ENCODE measurements at places on chromosomes 16 and 17. TPM values are rescaled to one million over a fixed set of nuclear protein-coding genes. Genes with fewer than 3 reads are reported as not detected.

Gene STX1B
- total RNA-seq = 2.5 TPM

Gene CNTROB
- total RNA-seq = 33.1 TPM

Gene C16orf96
- not detected for total RNA-seq

Gene AKTIP
- total RNA-seq = 4.8 TPM

Gene CARD14
- not detected for total RNA-seq

Gene GAS2L2
- total RNA-seq = not detected

Gene TLCD2
- 0.78 TPM for total RNA-seq

Gene HSDL1
- 26.4 TPM for total RNA-seq

Gene DRG2
- 37.9 TPM for total RNA-seq

Gene KRT32
- not detected for total RNA-seq

Gene PRSS33
- not detected for total RNA-seq

- no peak for DNase-seq
Measured at GRCh38 chr17:79622122-79622601, 11.3 kb upstream of the RBFOX3 start.

GRCh38 chr17:57286399-57287105 is 30.2 kb downstream of the MSI2 start:
- no peak for DNase-seq

GRCh38 chr17:36611345-36612072 is 10.1 kb downstream of the MRM1 start:
- DNase-seq = peak; percentile 87

DNA sequence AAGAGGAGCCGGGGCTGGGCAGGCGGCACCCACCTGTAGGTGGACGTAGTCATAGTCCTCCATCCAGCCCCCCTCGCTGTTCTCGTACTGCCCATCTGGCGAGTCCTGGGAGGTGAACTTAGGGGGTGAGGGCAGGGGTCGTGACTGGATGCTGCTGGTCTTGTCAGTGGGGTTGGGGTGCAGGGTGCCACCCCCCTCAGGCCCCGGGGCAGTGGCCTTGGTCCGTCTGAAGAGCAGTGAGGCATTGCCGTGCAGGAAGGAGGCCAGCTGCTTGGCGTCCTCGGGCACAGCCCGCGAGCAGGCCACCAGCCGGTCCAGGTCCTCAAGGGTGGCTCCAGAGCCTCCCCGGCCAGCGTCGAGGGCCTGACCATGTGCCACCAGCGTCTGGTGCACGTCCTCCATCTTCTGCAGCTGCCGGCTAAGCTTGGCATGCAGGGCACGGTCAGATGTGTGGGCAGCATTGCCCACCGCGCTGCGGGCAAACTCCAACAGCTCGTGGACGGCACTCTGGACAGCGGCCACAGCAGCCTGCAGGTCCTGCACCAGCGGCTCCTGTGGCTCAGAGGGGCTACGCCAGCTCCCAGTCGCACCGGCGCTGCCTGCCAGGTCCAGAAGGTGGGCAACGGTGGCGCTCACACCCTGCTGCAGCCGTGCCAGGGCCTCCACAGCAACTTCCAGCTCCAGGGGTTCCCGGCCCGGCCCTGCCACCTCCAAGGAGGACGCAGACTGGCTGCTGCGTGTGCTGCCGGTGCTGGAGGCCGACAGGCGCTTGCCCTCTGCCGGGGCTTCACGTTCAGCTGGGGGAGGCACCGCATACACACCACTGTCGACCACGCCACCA is 16.3 kb downstream of the CTRB1 start:
- DNase-seq = no peak

- DNase-seq = no peak
Measured at GRCh38 chr17:81348097-81349055, 46.9 kb upstream of the BAHCC1 start.

DNA sequence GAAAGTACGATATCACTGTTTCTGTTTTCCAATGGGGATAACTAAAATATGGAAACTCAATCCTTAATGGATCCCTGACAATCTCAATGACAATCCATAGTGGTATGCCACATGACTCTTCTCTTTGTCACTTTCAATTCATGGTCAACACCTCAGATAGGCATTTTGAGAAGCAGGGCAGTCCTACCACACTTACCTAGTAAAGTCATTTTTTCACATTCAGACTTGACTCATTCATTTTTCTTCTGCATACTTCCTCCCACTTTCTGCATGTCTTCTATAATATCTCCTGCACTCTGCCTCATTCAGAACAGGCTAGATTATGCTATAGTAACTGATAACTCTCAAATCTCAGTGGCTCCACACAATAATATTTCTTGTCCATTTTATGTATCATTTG is 117.5 kb downstream of the FTO start:
- no peak for DNase-seq

DNA sequence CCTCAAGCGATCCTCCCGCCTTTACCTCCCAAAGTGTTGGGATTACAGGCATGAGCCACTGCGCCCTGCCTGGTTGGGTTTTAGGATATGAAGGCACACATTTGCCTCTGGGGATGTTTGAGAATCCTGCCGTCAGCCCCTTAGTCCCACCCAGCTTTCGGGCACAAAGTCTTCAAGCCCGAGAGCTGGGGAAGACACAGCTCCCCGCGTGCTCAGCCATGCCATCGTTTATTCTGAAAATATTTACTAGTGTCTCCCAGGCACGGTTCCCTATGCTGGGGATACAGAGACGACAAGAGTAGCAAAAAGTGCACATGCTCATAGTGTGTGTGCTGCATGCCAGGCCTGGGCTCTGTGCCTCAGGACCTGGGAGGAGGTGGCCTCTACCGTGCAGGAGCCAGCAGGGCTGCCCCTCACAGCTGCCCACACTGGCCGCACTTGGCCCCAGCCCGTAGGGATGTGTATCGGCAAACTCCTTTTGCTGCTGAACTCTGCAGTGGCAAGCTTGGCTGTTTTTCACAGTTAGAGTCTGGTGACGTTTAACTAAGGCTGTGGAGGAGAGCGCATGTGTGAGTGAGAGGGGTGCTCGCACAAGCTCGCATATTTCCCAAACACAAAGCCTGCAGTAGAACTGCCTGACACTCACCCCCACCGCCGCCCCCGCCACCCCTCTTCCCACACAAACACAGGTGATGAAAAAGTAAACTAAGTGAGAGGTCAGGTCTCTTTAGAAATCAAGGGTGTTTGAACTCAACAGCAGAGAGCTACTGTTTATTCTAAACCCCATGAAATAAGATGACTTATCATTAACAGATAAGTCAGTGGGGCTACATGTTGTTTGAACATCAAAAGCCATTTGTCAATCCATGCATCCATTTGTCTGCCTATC is 266.4 kb downstream of the MRTFB start:
- no peak for DNase-seq

- peak; percentile 45 for DNase-seq
Measured at GRCh38 chr17:17606416-17607000, 15.0 kb upstream of the PEMT start.

- no peak for DNase-seq
Measured at GRCh38 chr16:21267298-21267697, 10.8 kb downstream of the CRYM start.

- no peak for DNase-seq
Measured at GRCh38 chr17:73943416-73944110, 259.9 kb upstream of the RPL38 start.

DNA sequence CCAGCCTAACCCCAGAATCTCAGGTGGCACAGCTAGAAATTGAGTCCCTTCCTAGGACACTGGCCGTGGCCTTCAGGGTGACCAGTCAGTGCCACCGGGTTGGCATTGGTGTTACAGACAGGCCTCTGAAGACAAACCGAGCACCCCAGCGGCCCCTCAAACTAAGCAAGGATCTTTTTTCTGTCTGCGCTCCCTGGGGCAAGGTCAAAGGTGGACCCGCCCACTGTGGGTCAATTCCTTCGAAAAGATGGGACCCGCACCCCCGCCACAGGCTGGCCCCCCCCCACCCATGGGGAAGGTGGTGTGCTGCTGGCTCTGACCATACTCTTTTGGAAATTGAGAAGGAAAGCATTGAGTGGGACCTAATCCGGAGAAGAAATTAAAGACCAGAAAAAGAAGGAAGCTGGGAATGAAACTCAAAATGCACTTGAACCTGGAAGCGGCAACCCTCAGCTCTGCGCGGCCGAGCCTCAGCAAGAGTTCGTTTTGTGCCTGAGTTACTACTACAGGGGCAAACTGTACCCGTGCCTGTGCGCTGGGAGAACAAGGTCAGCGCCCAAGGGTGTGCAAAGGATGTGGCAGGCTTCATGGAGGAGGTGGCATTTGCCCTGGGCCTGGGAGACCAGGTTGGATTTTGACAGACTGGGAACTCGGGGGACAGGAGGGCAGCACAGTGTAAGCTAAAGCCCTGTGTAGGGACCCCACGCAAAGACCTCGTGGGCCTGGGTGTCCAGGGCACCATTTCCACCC is 20.4 kb downstream of the TMC6 start:
- DNase-seq = no peak

- no peak for DNase-seq
Measured at GRCh38 chr16:58789351-58789750, 55.2 kb upstream of the GOT2 start.

- DNase-seq = no peak
Measured at GRCh38 chr16:59470556-59470955, 736.4 kb upstream of the GOT2 start.

DNA sequence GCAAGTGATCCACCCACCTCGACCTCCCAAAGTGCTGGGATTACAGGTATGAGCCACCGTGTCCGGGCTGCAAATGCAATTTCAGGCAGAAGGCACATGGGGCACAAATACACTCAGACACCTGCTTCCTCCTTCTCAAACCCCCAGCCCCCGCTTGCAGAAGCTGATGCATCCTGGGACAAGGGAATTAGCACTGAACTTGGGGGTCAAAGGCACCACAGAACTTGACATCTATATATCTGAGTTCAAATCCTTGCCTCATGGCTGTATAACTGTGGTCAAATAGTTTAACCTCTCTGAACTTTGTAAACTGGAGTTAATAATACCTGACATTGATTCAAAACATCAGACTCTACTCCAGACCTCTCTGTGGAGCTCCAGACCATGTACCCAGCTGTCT is 4.1 kb upstream of the ARL5C start:
- no peak for DNase-seq

DNA sequence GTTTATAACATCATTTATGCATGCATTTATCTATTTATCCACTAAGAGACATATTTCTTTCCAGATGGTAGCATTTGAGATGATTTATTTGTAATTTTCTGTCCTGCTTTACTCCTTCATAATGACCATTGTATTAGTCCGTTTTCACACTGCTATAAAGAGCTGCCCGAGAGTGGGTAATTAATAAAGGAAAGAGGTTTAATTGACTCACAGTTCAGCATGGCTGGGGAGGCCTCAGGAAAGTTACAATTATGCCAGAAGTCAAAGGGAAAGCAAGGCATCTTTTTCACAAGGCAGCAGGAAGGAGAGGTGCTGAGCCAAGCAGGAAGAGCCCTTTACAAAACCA is 28.6 kb downstream of the TRIM25 start:
- no peak for DNase-seq

DNA sequence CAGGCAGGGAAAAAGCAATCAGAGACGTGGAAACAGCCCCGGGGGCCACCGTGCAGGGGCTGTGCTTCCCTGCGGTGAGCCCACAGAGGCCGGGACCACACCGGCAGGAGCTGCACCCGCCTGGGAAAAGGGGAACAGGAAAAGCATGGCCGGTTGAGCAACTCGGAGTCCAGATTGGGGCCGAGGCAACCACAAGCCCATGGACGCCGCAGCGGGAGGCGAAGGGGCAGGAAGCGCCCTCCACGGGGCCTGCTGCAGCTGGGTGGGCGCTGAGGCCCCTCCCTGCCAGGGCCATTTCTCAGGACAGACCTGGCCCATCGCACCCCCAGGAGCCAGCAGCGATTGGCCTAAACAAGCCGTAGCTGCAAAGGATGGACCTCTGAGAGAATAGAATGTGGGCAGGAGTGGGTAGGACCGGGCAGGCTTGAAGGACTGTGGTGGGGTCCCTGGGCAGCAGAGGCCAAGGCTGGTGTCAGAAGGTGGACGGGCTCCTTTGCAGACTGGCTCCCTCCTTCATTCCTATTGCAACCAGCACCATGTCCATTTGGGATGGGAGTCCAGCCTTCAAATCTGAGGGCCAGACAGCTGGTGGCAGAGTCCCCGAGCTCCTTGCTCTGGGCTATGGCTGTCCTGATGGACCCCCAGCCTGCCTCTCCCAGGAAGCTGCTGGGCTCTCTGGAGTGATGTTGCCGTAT is 30.4 kb downstream of the COX4I1 start:
- no peak for DNase-seq

GRCh38 chr17:75755990-75756389 is 9.0 kb downstream of the GALK1 start:
- no peak for DNase-seq

GRCh38 chr16:303760-304505 is 21.0 kb downstream of the PDIA2 start:
- DNase-seq = no peak

GRCh38 chr16:30722443-30722842 is 23.5 kb downstream of the SRCAP start:
- peak; percentile 47 for DNase-seq

DNA sequence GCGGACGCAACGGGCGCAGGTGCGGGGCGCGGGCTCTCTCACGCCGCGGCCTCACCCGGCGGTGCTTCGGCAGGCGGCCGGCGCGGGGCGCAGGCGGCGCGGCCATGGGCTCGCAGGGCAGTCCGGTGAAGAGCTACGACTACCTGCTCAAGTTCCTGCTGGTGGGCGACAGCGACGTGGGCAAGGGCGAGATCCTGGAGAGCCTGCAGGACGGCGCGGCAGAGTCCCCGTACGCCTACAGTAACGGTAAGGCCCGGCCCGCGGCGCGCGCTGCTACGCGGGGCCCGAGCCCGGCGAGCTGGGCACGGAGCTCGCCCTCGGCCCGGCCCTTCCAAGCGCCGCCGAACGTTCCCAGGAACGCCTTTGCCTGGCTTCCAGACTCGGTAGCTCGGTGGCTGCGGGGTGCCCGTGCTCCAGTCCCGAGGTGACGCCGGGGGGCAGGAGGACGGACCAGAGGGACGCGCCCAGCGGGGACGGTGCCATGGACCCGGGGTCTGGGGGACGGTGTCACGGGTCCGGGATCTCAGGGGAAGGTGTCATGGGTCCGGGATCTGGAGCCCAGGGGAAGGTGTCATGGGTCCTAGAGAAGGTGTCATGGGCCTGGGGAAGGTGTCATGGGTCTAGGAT is 435 bp downstream of the RAB40C start:
- DNase-seq = peak; percentile 31

- no peak for DNase-seq
Measured at GRCh38 chr17:78748048-78748729, 33.9 kb downstream of the CYTH1 start.

Data from K562 (cell line).